Stimulated activated CD4-positive, alpha-beta T cell treated with anti-CD3 and anti-CD28 coated beads, Interleukin-1b, Interleukin-23, amount 100 ng/mL, for 1 hour (primary cell): ENCODE measurements at places on chromosomes 6 and 20.

- no peak for DNase-seq
These were observed 231.2 kb upstream of the PLN start for GRCh38 chr6:118316796-118317384.

DNA sequence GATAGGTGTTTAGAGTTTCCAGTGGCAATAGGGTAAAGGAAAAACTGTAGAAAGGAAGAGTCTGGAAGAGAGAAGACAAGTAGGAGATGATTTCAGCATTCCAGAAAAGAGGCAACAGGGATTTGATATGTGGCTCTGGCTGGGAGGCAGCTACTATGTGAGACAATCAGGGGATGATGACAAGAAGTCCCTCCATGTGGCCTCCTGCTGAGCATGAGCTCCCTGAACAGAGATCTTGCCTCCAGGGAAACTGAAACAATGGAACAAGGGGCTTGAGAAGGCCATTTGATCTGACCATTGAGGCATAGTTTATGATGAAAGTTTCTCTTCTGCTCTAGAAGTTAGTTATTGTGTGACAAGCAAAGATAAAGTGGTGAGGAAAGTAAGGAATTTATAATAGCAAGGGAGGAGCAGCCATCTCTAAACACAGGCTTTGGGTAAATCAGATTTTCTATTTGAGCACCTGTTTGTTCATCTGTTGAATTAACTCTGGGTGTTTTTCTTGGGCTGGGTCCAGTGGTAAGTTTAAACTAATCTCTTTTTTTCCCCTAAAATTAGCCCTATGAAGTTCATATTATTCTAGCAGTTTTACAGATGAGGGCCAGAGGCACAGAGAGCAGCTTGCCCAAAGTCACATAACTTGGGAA is 3.0 kb upstream of the GPX5 start:
- no peak for DNase-seq

DNA sequence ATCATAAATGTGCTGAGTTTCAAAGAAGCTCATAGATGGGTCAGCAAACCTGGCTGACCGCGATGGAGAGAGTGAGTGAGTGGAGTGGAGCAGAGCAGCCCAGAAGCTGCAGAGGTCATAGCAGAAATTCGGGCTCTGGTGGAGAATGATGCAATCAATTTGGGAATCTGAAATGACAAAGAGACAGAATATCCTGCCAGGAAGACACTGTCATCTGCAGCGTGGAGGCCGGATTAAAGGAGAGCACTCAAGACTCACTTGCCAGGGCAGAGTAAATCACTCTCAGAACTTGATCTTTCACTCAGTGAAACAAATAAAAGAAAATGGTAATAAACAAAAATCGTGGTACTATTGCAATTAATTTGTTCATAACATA is 109.6 kb upstream of the RREB1 start:
- no peak for DNase-seq

DNA sequence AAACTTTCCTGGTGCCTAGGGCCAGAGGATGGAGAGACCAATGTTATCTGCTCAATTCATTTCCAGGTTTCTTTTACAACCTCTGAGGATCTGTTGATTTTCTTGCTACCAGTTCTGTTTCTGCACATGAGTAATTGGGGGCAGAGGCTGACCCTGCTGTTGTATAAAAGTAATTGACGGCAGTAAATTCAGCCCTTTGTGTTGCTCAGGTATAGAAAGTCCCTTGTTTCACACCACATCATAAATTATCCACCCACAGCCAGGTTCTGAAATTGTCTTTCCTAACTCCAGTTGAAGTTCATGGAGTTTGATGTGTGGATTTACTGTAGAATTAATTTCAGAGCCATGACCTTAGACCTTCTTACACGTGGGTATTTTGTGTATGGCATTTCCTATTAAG is 107.4 kb upstream of the GRIK2 start:
- DNase-seq: no peak

- DNase-seq: no peak
These were observed 7.9 kb downstream of the TAAR1 start for GRCh38 chr6:132651062-132651461.

- no peak for DNase-seq
These were observed 99.8 kb downstream of the TMEM242 start for GRCh38 chr6:157223511-157223910.

DNA sequence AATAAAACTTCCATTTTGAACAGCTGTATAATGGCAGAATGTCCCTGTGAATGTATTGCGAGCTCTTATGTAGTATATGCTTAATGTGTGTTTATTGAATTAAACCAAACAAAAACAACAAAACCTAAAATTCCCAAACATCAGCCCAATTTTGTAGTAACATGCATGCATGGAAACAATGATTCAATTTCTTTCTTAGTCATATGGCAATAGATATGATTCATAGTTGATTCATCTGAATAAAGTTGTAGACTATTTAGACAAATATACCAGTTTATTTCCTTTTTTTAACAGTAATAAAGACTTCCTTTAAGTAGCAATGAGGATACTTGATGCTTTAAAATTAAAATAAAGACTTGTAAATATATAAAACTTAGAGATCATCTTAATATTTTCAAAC is 670.6 kb downstream of the CD109 start:
- DNase-seq: no peak

DNA sequence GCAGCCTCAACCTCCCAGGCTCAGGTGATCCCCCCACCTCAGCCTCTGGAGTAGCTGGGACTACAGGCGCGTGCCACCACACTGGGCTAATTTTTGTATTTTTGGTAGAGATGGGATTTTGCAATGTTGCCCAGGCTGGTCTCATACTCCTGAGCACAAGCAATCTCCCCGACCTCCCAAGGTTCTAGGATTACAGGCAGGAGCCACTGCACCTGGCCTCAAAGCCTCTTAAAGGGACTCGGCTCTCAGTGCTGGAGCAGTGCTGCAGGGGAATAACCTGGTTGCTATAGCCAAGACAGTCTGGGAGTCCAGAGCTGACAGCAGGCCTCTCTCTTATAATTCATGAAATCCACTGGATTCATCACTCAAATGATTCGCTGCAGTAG is 17.0 kb downstream of the GHRH start:
- DNase-seq: no peak

DNA sequence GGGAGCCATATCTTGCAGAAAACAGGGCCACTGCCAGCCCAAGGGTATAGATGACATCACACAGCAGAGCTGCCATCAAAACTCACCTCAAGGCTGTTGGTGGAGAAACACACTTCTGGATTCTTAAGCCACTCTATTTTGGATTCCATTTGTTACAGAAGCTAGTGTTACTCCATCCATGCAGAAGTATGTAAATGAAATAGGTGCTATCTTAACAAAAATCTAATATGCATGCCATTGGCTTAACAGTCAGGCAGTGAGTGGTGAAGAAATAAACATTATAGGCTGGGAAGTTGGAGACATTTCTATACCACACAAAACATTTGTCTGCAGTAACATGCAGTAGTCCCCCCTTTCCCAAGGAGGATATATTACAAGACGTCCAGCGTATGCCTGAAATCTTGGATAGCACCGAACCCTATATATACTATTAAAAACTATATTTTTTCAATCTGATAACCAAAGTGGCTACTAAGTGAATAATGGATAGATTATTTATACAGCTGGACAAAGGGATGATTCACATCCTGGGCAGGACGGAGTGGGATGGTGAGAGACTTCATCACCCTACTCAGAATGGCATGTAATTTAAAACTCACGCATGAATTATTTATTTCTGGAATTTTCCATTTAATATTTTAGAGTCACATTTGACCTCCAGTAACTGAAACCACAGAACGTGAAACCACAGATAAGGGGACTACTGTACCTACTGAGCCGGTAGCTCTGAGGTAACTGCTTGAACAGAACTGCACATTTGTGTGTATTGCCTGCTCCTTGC is 160.0 kb upstream of the PLN start:
- no peak for DNase-seq

- DNase-seq: no peak
These were observed 539.1 kb downstream of the CD83 start for GRCh38 chr6:14656649-14657048.

DNA sequence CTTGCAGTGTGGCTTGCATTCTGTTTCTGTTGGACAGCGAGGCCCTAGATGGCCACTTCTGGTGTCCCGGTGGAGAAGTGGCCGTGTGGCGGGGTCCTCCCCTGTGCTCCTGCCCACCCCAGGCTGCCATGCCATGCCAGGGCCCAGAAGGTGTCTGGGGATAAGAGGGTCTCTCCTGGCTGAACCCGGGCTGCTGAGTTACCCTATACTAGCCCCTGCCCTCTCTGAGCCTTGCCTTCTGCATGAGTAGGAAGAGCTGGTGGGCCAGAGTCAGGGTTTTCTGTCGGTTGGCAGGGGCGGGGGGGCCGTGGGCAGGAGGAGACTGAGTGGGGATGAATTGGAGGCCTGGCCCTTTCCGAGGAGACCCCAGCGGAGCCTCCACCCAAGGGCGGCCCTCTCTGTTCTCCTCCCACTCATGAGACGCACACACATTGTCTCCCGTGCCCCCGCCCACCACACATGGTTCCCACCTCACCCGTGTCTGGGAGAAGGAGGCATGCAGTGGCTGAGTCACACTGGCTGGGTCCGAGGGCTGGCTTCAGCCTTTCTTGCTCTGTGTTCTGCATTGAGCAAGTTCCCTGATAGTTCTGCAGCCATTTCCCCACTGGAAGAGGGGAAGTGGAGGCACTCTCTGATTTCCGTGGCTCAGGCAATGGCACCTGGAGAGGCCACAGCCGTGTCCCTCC is 24.6 kb downstream of the VSTM2L start:
- DNase-seq: no peak

DNA sequence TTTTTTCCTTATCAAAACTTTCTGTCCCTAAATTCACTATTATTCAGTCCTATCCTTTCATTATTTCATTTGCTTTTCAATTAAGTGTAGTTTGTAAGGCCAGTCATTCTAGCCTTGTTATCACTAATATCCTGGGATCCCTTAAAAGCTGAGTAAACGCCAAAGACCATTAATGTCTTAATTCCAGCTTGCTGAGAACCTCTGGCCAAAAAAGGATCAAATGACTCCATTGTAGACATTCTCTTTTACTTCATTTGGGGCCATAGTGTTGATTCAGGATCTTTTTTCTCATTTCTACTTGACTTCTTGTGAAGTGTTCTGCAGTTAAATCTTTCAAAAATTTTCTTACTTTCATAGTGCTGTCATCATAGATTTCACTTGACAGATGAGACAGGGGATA is 379.7 kb downstream of the LAMA2 start:
- DNase-seq: no peak

DNA sequence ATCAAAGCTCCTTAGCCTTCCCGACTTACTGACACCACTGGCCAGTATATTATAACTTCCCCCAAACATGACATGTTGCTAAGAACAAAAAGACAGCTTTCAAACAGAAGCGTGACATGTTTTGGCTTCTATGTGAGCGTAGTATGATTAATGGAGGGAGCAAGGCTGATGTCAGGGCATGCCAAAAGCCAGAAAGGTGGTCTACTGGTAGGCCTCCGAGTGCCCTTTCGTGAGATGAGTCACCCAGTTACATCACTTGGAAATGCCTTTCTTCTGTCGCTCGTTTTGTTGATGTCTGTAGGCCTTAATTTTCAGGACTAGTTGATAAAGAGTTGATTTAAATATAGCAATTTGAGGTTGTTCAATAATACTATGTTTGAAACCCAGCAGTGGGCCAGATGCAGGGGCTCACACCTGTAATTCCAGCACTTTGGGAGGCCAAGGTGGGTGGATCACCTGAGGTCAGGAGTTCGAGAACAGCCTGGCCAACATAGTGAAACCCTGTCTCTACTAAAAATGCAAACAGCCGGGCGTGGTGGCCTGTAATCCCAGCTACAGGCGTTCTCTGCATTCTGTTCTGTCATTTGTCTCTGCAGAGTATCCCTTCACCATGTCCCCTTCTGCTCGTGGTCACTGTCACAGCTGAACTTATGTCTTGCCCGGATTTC is 53.3 kb downstream of the CNKSR3 start:
- no peak for DNase-seq

- DNase-seq: no peak
These were observed 765.4 kb upstream of the MAP3K7 start for GRCh38 chr6:91352321-91352720.

DNA sequence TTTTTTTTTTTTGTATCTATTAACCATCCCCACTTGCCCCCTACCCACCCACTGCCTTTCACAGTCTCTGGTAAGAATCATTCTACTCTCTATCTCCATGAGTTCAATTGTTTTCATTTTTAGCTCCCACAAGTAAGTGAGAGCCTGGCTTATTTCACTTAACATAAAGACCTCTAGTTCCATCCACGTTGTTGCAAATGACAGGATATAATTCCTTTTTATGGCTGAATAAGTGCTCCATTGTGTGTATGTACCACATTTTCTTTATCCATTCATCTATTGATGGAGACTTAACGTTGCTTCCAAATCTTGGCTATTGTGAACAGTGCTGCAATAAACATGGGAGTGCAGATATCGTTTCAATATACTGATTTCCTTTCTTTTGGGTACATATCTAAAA is 328.5 kb downstream of the BTBD9 start:
- DNase-seq: no peak

DNA sequence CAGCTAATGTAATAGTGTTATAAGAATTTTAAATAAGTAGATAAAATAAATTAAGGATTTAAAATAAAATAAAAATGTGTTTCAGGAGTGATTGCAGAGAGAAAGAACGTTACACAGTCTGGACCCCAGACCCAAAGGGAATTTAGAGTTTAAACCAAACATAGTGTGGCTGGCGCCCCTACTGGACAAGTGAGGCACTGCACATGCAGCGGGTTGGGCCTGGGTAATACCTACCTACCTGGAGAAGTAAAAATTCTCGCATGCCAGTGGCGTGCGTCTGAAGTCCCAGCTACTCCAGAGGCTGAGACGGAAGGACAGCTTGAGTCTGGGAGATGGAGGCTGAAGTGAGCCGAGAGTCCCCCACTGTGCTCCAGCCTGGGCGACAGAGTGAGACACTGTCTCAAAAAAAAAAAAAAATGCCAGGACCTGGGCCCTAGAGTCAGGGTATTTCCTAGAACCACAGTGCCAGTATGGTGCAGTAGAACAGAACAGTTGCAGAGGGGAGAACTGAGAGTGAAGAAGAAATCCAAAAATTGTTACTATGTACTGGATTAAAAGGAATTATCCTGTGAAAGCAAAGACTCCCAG is 71.4 kb upstream of the TCF21 start:
- DNase-seq: no peak

DNA sequence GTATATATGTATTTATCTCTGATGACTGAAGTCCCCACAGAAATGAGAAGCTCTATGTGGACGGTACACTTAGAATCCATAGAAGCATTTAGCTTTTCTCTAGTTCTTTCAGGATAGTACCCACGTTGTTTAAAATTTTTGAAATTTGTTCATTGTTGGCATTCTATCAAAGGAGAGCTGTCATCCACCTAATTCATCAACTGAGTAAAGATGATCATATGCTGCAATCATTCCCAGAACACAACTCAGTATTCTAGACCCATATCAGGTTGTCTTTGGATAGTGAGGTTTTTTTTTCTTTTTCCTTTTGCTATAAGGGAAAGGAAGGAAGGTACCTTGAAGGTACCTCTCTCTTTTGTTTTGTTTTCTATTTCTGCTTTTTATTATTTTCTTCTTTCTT is 9.3 kb downstream of the SERAC1 start:
- no peak for DNase-seq

GRCh38 chr6:141463237-141463977 is 669.3 kb upstream of the GJE1 start:
- no peak for DNase-seq

- no peak for DNase-seq
These were observed 59.2 kb upstream of the FOXO3 start for GRCh38 chr6:108501559-108501958.
